ENCODE measurements at places on chromosomes 6 and 20. TPM values are rescaled to one million over a fixed set of nuclear protein-coding genes. Genes with fewer than 3 reads are reported as not detected.

GRCh38 chr20:18289306-18289705, 979 bp downstream of the ZNF133 start:
- peaks cover 11% of the 10 kb centered on the region for H3K4me1 ChIP-seq
- peak overlapping the region; percentile 92 for H3K4me3 ChIP-seq
- H3K27ac ChIP-seq = peak overlapping the region; percentile 94
- H3K36me3 ChIP-seq = no peaks in the 10 kb centered on the region
- no peaks in the 10 kb centered on the region for H3K27me3 ChIP-seq

DNA sequence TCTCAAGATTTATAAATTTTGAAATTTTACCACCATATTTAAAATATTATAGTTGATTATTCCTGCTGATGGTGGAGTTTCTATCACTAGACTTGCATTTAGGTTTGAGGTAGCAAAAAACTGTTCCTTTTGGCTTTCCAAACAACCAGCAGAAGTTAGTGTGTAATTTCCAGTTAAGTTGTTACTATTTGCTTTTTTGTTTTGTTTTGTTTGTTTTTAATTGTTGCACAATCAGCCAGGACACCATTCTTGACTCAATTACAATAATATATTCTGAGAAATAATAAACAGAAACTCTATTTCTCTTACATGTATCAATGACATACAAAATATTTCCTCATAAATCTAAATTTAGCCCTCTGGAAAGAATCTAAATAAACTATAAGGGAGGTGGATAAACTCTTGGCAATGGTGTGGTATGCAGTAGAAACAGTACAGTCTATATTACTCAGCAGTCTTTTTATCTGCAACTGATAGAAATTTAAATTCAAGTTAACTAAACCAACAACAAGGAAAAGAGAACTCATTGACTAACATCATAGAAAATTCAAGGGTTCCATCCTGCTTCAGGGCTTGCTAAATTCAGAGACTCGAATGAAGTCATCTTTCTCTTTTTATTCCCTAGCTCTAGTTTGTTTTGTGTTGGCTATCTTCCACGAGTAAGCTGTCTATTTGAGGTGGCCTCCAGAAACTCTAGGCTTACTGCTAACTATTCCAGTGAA, 19.4 kb upstream of the COL19A1 start:
- DNase-seq = no peak
- H3K27me3 ChIP-seq = no peaks in the 10 kb centered on the region
- H3K4me3 ChIP-seq = no peak overlapping the region
- H3K4me1 ChIP-seq = no peaks in the 10 kb centered on the region
- no peak overlapping the region for H3K27ac ChIP-seq

Gene TSPO2
- not detected for polyA plus RNA-seq

GRCh38 chr6:150118203-150118602, 24.6 kb upstream of the PPP1R14C start:
- H3K36me3 ChIP-seq = no peaks in the 10 kb centered on the region
- H3K27ac ChIP-seq = no peak overlapping the region
- DNase-seq = no peak
- H3K4me1 ChIP-seq = no peaks in the 10 kb centered on the region
- H3K27me3 ChIP-seq = no peaks in the 10 kb centered on the region
- H3K4me3 ChIP-seq = no peak overlapping the region

Gene CBFA2T2
- 7.1 TPM for polyA plus RNA-seq

GRCh38 chr20:50369225-50370035, 140.8 kb upstream of the PTPN1 start:
- H3K36me3 ChIP-seq = no peaks in the 10 kb centered on the region
- no peak overlapping the region for H3K4me3 ChIP-seq

Gene RAET1E
- not detected for polyA plus RNA-seq

GRCh38 chr6:105460860-105461259, 58.0 kb upstream of the PREP start:
- no peak for DNase-seq
- H3K27ac ChIP-seq = no peak overlapping the region
- H3K4me3 ChIP-seq = no peak overlapping the region
- H3K27me3 ChIP-seq = no peaks in the 10 kb centered on the region
- peaks cover 16% of the 10 kb centered on the region for H3K4me1 ChIP-seq

Gene GTSF1L
- 1.00 TPM for polyA plus RNA-seq

Gene ARFGEF3
- polyA plus RNA-seq = 0.01 TPM

Gene CLDN20
- not detected for polyA plus RNA-seq

All from GM12878 (cell line).